ENCODE measurements at places on chromosomes 13 and 19.

DNA sequence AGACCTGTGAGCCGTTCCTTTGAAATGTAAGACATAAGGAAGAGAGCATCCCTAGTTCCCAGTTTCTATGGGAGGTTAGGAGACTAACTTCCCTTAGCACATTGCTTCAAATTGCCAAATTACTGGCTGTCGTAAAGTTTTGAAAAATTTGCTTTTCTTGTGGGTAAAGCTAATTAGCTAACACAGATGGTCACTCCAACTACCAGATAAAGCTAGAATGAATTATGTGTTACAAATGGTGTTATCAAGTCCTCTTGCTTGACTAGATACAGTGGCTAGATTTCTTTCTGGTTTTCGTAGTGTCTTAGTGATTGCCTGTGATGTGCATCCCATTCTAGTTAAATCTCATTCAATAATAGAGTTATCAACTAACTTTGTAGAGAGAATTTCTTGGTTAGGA lies 416.6 kb upstream of the ATXN8OS start:
- no peak for DNase-seq

DNA sequence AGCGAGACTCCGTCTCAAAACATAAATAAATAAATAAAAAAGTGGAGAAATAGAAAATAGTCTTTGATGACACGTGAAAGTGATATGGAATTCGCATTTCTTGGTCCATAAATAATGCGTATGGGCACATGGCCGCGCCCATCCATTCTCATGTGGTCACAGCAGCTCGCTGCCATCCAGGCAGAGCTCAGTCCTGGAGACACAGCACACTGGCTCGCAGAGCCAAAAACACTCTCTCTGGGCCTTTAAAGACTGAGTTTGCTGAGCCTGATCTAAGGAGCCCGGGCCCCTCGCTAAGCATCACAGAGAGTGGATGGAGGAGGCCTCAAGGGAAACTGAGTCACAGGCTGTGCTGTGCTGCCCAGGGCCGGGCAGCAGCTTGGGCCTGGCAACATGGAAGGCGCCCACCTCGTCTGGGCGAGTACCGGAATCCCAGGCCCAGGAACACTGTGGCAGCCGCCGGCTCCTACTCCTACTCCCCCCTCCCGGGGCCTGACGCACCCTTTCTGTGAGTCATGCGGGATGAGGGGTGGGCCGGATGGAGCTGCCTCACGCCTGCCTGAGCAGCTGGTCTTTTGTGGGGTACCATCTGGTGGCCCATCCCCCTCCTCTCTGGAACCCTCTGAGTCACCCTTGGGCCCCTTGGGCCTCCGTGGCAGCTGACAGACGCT lies 28.9 kb upstream of the CACTIN start:
- no peak for DNase-seq

DNA sequence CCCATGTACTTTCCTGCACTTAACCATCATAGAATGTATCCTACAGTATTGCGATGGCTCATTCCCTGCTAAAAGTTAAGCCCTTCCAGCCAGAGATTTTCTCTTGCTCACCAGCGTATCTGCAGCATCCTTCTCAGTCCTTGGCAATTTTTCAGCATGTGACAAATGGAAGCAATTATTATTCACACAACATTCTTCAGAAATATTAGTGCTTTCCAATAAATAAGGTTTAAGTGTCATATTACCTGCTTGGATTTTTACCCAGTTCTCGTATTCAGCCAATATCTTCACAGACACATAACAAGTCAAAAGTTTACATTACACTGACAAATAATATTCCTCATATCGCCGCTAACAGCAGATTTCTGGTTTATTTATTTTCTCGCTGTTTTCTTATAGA lies 82.3 kb downstream of the POU4F1 start:
- DNase-seq = no peak

DNA sequence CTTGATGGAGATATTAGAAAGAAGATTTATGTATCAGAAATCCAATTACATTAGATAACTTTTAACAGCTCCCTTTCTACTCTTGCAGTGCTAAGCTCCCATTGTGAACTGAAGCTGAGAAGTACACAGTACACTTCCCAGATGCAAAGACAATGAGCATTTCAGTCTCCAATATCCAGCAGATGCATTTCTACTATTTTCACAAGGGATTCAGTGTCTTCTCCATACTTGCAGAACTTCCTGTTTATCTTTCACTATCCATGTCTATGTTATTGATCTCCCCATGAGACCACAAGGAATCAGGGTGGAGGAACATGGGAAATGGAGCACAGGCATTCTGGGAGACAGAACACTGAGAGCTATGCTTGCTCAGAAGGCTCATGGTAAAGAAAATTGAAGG lies 207.5 kb downstream of the ENOX1 start:
- DNase-seq = no peak

DNA sequence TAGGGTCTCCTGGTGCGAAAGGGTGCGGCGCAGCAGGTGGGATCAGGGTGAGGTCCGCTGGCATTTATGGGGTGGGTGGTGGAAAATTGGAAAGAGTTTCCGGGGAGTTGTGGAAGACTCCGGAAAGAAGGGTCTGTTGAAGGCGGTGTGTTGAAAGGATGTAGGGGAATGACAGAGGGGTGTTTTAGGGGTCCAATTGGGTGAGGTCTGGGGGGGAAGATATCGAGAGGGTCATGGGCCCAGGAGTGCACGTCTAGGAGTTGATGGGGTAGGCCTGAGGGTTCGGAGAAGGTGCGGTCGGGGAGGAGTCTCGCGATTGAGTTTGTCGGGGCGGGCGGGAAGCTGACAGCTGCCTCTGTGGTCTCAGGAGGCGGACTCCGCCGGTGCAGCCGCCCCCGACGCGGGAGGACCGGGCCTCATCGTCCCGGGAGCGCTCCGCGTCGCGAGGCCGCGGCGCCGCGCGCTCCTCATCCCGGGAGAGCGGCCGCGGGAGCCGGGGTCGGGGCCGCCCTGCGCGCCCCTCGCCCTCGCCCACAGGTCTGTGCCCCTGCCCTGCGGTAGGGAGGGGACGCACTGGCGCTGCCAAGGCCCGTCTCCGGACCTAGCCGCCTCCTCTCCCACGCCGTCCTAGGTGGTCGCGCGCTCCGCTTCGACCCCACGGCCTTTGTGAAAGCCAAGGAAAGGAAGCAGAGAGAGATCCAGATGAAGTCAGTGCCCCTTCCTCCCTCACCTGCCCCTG lies 7.0 kb downstream of the PGLYRP1 start:
- DNase-seq = no peak

DNA sequence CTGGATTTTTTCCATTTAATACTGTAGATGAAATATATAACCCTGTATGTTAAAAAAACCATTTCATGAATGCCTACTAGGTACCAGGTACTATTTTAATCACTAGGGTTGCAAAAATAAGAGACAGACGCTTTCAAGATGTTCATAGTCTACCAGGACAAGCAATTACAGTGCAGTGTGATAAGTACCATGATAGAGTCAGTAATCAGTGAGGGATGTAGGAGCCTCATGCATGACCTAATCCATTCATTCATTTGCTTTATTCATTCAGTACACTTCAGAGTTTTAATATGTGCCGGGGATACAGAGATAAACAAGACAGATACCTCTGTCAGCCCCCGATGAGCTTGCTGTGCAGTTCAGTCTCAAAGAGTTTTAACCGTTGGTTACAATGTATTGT lies 3.0 kb downstream of the WASF3 start:
- no peak for DNase-seq

GRCh38 chr19:54317108-54317964 lies 4.4 kb upstream of the LILRA5 start:
- no peak for DNase-seq

GRCh38 chr13:34164582-34164981 lies 346.6 kb downstream of the RFC3 start:
- DNase-seq = no peak

DNA sequence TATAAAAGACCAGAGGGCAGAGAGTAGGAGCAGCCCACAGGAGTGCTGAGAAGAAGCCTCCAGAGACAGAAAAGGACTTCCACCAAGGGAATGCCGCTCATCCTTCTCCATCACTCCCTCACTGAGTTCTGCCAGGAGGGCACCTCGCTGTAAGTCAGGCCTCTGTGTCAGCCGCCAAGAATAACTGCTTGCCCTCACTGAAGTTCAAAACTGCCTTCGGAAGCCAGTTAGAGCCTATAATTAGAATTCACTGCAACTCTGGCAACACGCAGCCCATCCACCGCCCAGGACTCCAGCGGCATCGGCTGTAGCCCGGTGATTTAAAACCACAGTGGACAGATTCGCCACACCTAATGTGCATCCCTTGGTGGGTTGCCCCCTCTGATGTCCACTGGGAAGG lies 281.8 kb upstream of the ZNF507 start:
- DNase-seq = no peak

- no peak for DNase-seq
Observed at GRCh38 chr13:91119643-91120042, 227.8 kb upstream of the MIR17HG start.

- no peak for DNase-seq
Observed at GRCh38 chr19:47765523-47766358, 12.8 kb upstream of the SELENOW start.

DNA sequence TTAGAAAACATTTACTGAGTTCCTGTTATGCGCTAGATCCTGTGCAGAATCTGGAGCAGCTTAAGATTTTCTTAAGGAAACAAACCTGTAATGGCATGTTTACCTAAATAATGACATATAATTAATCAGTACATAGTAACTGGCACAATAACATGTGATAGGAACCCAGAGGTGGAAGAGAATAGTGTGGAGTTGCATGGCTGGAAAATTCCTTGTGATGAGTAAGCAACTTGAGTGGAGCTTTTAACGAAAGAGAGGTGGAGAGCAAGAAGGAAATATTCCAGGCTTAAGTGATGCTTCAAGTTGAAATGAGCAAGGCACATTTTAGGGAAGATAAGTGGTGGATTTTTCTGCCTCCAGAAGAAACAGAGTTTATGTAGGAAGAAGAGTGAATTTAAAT lies 9.2 kb upstream of the GPC5 start:
- DNase-seq = no peak

DNA sequence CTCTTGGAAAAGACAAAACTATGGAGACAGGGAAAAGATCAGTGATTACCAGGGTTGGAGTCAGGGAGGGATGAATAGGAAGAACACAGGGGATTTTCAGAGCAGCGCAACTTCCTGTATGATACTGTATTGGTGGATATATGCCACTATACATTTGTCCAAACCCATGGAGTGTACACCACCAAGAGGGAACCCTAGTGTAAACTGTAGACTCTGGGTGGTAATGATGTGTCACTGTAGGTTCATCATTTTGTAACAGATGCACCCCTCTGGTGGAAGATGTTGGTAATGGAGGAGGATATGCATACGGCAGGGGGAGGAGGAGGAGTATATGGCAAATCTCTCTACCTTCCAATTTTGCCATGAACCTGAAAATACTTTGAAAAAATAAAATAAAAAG lies 68.1 kb downstream of the UFM1 start:
- DNase-seq = no peak

DNA sequence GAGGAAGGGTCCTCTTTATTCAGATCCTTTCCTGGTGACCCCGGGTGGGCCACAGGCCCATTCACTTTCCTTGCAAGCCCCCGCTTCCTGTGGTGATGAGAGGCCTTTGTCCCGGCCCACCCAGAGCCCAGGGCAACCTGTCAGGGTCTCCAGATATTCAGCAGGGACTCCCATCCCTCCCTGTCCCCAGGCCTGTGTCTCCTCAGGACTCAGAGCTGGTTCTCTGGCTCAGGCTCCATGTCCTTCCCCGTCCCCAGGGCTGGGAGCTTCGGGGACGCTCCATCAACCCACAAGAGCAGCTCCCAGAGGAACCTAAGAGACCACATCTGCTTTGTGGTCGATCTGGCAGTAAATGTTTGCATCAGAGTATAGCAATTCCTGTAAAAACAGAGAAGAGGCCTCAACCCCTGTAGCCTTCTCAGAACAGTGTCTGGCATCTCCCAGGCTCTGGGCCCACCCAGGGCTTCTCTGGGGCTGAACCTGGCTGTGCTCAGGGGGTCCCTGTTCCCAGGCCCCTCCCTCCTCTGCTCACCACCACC lies 7.8 kb downstream of the CEACAM4 start:
- DNase-seq = no peak

- no peak for DNase-seq
Observed at GRCh38 chr19:3443840-3444694, 36.3 kb downstream of the SMIM24 start.

DNA sequence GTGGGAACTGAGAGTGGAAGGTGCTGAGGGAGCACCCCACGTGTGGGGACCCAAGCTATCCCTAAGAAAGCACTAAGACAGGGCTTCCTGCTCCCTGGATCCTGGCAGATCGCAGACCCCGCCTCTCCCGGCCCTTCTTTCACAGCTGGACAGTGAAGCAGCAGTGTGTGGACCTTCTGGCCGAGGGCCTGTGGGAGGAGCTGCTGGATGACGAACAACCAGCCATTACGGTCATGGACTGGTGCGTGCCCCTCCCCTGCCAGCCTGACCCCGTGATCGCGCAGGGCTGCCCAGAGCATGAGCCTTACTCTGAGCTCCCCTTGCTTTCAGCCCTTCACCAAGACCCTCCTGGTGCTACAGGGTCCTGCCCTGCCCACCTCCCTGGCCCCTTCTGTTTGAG lies 2.3 kb downstream of the NCCRP1 start:
- DNase-seq = no peak

DNA sequence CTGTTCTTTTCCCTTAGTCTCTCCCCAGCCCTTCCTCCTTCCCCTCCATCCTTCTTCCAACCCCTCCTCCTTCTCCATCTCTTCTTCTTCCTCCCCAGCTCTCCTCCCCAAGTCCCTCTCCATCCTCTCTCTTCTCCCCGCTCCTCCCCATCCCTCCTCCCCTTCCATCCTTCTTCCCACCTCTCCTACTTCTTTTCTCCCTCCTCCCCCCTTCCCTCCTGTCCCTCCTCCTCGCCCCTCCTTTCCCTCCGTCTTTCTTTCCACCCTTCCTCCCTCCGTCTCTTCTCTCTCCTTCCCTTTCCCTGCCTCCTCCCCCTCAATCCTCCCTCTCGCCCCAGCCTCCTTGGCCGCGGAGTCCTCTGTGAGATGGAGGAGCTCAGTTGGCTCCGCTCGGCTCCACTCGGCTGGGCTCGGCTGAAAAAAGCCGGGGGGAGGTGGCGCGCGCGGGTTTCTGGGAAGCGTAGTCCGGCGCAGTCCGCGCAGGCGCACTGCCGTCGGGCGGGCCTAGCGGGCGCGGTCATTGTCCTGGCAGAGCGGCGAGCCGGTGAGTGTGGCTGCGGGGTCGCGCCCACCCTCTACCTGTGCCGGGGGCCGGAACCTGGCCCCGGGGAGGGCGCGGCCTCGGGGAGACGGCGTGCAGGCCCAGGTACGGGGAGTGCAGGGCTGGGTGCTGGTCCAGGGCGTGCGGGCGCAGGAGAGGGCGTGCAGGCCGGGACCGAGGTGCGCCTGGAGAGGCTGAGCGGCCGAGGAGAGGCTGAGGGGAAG lies at the start of gene ZNF71:
Gene ZNF71, plus strand, starts transcription at position 520 of the 765 bp plus-strand sequence. CDS start 6,257 bp downstream, outside the sequence.
- DNase-seq = no peak

Measured in SIG-M5 (cell line).